Temporal lobe (tissue), 4 donors: ENCODE measurements at places on chromosomes 2 and 18. TPM values are rescaled to one million over a fixed set of nuclear protein-coding genes. Genes with fewer than 3 reads are reported as not detected.

SKA1 gene
- total RNA-seq: 2.0 TPM

BOLL gene
- not detected for total RNA-seq

COPS7B gene
- total RNA-seq: 19.7 TPM

IL1RL2 gene
- 0.74 TPM for total RNA-seq

NTSR2 gene
- 0.25 TPM for total RNA-seq

DAW1 gene
- total RNA-seq: 1.5 TPM

CIB4 gene
- not detected for total RNA-seq

NOL4 gene
- total RNA-seq: 110 TPM

METTL5 gene
- total RNA-seq: 29.7 TPM

RFX8 gene
- total RNA-seq: 0.49 TPM

VWA3B gene
- total RNA-seq: 0.98 TPM

SLC4A5 gene
- total RNA-seq: 2.7 TPM

LCT gene
- not detected for total RNA-seq

PID1 gene
- 32.0 TPM for total RNA-seq

NMUR1 gene
- under 0.01 TPM for total RNA-seq
